Stimulated activated CD8-positive, alpha-beta memory T cell treated with anti-CD3 and anti-CD28 coated beads, Interleukin-12 subunit alpha, Interleukin-12 subunit beta, amount 100 ng/mL, for 4 hours (primary cell): ENCODE measurements at places on chromosomes 3 and 15.

DNA sequence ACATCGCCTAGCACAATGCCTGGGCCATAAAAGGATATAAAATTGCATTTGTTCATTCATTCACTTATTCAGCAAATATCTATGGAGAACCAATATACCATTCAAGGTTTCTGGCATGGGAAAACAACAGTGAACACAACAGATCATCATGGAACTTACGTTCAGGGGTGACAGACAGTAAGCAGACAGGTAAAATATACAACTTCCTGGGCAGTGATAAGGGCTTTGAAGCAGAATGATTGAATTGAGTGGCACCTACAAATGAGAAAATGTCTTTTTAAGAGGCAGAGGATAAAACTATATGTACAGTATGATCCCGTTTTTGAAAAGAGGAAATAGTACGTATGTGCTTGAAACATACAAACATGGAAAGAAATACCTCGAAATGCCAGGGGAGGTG is 39.2 kb downstream of the CMTM7 start:
- DNase-seq = no peak

DNA sequence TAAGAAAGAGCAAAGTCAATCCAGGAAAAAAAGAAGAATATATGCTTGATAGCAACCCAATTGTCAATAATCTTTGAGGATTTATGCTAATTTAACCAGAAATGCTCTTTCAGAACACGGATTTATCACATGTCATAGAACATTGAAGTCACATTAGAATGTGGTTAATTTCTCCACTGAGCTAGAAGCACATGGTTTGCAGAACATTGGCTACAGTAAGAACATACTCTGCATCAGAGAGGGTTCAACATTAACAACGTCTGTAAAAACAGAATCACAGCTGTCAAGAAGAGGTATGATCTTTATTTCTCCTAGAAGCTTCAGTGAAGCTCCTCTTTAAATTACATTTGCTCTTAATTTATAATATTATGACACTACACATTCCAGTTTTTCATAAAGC is 619.7 kb upstream of the AGTR1 start:
- DNase-seq = no peak

- DNase-seq = no peak
These were observed 22.7 kb downstream of the ST6GAL1 start for GRCh38 chr3:186953011-186953487.

DNA sequence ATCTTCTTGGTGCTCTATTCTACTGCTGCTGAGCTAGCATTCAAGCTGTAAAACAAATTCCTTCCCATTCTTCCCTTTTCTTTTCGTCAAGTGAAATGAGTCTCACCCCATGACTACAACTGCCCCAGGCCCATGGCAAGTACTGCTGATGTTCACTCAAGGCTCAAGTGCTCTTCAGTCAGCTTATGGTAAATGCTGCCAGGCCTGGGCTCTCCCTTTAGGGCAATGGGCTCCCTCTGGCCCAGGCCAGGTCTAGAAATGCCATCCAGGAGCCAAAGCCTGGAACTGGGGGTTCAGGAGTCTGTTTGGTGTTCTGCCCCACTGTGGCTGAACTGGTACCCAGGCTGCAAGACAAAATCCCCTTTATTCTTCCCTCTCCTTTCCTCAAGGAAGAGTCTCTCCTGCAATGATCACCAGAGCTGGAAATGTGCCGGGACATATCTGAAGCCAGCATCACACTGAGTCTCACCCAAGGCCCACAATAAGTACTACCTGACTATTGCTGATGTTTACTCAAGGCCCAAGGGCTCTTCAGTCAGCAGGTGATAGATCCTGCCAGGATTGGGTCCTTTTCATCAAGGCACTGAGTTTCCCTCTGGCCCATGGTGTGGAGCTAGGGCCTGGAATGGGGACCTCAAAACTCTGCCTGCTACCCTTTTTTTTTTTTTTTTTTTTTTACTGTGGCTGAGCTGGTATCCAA is 205.0 kb upstream of the STAC start:
- no peak for DNase-seq

DNA sequence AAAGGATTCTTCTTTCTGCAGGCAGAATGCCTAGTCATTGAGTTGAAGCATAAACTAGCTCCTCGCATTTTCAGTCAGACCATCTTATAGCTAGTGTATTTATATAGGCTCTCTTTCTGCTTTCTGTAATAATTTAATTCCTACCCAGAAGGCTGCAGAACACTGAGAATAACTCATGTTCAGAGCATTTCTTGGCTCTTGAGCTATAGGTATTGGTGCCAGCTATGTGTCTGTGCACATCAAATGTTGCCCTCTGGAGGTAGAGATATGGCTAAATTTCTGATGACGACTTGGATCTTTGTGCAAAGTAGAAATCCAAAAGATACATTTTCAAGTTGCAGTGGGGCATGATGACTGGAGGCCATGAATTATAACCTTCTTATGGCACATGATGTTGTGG is 336.2 kb upstream of the TPM1 start:
- no peak for DNase-seq

DNA sequence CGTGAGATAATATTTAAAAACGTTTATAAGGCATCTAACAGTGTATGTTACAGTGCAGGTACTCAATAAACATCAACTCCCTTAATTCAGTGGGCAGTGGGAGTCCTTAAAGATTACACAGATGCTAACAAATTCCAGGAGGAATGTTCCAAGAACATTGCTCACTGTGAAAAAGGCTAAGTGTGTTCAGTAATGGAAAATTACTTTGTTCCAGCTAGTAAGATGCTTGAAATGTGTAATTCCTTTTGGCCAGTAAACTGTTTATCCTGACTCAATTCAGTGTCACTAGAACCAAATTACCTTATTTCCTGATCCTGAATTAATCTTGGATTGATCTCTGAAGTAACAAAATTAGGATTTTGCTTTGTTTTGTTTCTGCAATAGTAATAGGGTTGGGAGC is 54.2 kb upstream of the SEMA6D start:
- no peak for DNase-seq

- no peak for DNase-seq
These were observed 805 bp upstream of the PARP16 start for GRCh38 chr15:65287520-65287855.

GRCh38 chr3:150300852-150301517 is 107.1 kb upstream of the TSC22D2 start:
- DNase-seq = no peak

- DNase-seq = no peak
These were observed 178.1 kb downstream of the RORA start for GRCh38 chr15:61050844-61051568.

DNA sequence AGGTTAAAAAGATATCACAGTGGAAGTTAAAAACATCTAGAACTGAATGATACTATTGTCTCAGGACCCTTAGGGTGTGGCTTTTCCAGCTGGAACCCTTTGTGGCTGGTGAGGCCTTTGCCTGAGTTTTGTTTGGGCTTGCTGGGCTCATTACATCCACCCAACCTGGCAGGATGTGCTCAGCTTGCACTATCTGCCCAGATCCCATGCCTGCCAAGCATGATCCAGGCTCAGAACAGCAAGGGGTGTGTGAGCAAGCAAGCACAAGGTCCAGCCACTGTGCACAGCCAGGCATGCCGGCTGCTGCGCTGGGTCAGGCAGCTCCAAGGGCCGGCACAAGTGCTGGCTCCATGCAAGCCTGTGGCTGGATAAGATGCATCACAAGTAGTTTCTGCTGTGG is 512.7 kb upstream of the CDIN1 start:
- DNase-seq = no peak

- no peak for DNase-seq
These were observed 1.6 kb downstream of the NECTIN3 start for GRCh38 chr3:111073218-111073617.

DNA sequence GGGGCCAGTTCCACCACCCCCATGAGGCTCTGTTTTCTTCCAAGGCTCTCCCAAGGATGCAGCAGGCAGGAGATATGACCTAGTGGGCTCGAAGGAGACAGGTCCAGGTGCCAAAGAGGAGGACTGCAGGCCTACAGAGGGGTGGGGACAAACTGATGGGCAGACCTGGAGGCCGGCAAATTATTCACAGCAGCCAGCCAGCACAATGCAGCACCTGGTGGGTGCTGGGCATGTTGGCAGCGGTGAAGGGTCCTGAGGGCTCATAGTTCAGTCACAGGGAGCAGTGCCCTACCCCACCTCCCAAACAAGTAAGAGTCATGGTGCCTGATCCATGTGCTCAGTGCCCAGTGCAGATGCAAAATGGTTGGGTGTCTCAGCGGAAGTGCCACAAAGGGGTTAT is 171.7 kb downstream of the ABHD5 start:
- no peak for DNase-seq
